ENCODE measurements at places on chromosomes 6 and 20.
A peak's percentile ranks its signal among the peaks of the same experiment; 100 is the strongest.

- DNase-seq, result no peak
These were observed 197.9 kb downstream of the PREX1 start for GRCh38 chr20:48629960-48630315.

- no peak for DNase-seq
These were observed 76.4 kb downstream of the SSR1 start for GRCh38 chr6:7236306-7237209.

DNA sequence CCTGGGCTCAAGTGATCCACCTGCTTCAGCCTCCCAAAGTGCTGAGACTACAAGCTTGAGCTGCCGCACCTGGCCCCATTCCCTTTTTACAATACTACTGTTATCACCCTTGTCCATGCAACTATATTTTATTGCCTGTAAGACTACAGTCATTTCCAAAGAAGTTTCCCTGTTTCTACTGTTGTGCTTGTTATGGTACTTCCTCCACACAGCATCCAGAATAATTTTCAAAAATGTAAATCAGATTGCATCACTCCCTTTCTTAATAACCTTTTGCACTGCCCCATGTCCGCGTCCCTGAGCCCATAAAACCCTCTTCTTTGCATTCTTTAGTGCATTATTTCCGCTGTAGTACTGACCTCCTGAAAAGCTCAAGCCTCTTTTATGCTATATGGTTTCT is 128.9 kb upstream of the AKIRIN2 start:
- DNase-seq, result no peak

DNA sequence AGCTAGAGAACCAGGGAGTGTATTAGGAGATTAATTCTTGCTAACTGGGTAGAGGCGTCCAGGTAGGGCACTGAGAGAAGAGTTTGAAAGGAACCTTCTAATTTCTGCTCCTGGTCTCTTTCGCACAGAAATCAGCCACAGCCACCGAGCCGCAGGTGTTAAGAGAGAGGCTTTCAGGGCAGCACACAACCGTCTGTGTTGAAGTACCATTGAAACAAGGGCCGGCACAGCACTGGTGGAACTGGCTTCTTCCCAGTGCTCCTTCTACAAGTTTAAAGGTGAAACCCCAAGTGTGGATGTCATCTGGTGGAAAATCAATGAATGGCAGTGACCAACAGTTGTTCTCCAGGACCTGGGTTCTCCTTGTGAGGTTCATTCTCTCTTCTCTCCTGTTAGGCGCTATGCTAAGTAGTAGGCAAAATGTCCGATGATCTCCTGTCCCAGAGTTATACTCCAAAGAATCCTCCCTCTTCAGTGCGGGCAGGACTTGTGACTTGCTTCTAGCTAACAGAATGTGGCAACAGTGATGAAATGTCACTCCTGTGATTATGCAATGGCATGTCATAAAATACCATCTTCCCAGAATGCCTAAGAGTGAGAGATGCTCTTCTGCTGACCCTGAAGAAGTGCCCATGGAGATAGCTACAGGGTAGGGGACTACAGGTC is 15.0 kb upstream of the RIN2 start:
- no peak for DNase-seq

GRCh38 chr6:127691146-127691545 is 114.2 kb downstream of the C6orf58 start:
- DNase-seq, result no peak

GRCh38 chr6:146301764-146302163 is 241.9 kb upstream of the RAB32 start:
- DNase-seq, result no peak

- DNase-seq, result no peak
These were observed 84.3 kb downstream of the ZHX3 start for GRCh38 chr20:41232973-41233926.

DNA sequence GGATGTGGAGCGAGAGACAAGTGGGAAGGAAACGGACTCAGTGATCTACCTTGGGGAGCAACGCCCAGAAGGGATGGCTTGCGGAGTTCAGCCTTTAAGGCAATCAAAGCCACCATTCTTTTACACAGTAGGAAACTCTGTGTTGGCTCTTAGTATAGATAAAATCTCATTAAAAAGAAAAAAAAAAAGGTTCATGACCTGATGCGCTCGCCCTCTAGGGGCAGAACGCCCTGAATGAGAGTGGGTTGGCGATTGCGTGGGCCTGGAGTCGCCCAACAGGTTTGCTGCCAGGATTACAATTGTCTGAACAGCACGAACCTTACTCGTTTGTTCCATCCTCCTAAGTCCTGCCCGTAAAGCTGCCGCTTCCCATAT is 1.2 kb downstream of the TPD52L1 start:
- DNase-seq, result peak; percentile 36

DNA sequence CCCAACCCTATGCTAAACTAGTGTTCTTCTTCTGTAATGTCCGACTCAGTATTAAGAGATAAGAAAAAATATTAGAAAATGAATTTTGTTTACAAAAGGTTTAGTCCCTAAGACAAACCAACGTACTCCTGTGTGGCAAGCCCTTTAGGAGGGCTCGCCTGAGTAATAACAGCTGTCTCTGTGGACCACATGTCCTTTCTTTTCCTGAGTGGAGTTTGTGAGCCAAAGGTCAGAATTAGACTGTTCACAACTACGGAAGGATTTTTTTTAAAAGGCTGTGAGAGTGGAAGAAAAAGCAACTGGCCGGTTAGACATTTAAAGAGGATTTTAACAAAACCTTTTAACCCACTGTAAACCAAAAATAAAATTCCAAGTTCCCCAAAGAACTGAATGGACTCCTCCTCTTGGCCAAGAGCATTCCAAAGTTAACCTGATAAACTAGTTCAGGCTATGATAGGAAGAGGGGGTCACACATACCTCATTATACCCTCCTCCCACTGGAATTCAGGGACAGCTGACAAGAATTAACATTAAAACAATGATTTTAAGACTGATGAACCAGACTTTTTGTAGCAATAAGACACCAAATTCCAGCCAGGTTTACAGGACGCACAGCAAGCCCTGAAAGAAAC is 43.5 kb downstream of the FAM184A start:
- DNase-seq, result no peak

- no peak for DNase-seq
These were observed 533.8 kb upstream of the ID4 start for GRCh38 chr6:19303383-19303782.

DNA sequence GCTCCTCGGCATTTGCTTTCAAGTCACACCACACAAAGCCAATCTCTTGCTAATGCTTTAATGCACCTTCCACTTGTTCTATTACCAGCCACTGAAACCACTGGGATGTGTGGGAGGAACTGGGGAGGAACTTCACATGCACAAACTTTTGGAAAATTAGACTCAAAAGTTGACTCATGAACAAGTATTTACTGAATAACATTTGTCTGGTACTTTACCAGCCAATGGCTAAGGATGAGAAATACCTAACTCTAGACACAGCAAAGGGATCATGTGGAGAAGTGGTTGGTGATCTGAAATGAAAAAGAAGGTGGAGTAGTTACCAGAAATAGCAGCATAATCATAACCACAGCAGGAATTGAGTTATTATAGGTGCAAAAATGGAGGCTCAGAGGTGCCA is 554.0 kb upstream of the NOX3 start:
- no peak for DNase-seq

GRCh38 chr6:169846286-169847056 is 95.0 kb downstream of the ERMARD start:
- no peak for DNase-seq

DNA sequence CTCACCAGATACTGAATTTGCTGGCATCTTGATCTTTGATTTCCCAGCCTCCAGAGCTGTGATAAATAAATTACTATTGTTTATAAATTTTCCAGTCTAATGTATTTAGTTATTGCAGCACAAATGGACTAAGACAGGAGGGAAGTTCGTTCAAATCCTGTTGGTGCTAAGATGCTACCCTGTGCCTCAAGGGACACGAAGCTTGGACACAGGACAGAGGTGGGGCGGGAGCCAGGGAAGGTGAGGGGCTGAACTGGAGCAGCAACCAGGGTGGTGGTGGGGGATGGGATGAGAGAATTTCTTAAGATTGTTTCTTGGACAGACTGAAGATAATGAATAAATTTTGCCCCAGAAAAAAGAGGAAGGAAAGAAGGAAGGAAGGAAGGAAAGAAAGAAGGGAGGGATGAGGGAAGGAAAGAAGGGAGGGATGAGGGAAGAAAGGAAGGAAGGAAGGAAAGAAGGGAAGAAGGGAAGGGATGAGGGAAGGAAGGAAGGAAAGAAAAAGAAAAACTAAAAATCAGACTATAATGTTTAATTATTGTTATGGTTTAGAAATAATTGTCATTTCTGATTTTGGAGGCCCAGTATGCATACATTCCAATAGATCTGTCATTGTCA is 127.2 kb downstream of the CDC5L start:
- DNase-seq, result no peak

GRCh38 chr6:47153404-47153755 is 111.2 kb upstream of the ADGRF1 start:
- DNase-seq, result no peak

DNA sequence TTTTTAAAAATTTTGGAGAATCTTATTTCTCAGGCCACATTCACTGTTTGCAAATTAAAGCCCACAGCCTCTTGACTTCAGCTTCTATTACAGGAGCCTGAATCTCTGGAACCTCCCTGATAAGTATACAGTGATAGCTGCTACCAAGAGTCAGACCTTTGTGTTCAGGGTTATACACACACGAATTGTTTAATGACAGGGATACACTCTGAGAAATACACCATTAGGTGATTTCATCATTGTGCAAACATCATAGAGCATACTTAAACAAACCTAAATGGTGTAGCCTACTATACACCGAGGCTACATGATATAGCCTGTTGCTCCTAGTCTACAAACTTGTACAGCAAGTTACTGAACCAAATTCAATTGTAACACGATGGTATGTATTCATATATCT is 473.9 kb downstream of the PKHD1 start:
- no peak for DNase-seq

- DNase-seq, result no peak
These were observed 26.6 kb upstream of the SRSF6 start for GRCh38 chr20:43431134-43431519.

- DNase-seq, result no peak
These were observed 72.7 kb downstream of the ELOVL4 start for GRCh38 chr6:79874531-79875134.

- DNase-seq, result no peak
These were observed 17.0 kb upstream of the CD109 start for GRCh38 chr6:73679009-73679408.

- DNase-seq, result no peak
These were observed 78.0 kb upstream of the NHSL1 start for GRCh38 chr6:138577151-138577915.
